ENCODE measurements at places on chromosomes 16 and 17.

DNA sequence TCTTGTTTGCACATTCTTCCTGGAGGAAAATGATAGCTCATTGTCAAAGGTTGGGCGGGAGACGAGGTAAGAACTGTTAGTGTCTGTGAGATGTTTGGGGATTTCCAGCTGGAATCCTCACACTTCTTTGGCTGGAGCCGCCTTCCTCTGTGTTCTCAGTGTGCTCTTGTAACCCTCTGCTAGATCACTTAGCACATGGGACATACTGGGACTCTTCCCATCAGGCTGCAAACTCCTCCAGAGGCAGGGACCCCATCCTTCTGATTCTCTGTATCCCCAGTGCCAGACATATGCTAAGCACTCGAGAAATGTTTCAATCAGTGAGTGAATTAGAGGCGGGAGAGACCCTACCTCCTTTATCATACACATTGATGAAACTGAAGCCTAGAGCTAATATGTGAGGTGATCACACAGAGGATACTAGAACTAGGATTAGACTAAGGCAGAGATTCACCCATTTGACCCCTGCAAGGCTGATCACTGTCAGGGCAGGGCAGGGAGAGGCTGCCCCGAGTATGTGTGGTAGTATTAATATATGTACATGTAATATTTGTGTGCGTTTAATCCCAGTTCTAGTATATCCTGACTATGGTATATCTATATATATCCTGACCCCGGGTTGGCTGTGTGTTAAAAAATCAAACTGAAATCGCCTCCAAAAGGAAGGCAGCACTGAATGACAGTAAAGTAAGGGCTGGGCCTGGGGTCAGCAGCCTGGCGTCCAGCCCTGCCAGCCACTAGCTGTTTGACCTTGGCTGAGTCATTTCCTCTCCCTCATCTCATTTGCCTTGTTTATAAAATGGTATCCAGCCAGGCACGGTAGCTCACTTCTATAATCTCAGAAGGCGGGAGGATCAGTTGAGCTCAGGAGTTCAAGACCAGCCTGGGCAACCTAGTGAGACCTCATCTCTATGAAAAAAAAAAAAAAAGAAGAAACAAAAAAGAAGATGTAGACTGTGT, 75.5 kb upstream of the TBX2 start:
- DNase-seq, result no peak

GRCh38 chr17:4585638-4585994, 1.3 kb downstream of the SMTNL2 start:
- no peak for DNase-seq

- no peak for DNase-seq
Observed at GRCh38 chr16:18804540-18804939, 3.2 kb upstream of the ARL6IP1 start.

- DNase-seq, result no peak
Observed at GRCh38 chr16:85657996-85658395, 30.8 kb downstream of the GINS2 start.

DNA sequence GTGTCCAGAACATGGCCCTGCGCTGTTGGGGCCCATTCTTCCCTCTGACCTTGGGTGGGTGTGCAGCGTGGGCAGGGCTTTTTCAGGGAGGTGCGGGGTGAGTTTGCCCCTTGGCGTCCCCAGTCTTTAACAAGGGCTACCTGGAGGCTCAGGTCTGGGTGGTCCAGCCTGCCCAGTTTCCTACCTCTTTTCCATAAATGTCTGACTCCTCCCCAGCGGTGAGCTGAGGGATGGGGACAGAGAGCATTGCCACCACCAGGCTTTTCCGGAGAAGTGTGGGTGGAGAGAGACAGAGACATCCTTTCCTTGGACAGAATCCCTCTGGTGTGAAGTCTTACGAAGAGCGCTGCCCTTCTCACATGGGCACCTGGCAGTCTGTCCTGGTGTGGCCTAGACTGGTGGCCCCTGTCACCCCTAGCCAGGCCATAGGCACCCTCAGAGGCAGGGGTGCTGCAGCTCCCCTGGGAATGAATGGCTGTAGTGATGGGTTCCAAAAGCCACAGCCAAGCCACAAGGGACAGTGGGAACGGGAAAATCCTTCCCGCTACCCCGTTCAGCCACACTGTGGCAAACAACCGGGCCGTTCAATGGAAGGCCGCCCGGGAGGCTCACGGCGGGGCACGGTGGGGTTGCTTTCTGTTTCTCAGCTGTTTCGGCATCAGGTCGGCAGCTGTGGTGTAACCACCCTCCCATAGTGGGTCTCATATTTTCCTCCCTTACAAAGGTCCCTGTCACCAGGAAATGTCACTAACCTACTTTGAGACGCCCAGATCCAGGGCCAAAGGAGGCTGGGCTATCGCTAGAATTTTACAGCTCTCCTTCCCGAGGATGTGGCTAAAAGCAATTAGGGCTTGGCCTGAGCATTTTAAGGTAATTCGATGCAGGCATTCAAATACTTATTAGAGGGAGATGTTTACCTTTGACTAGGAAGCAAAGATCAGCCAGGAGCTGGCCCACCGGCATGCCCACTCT, 61.9 kb upstream of the GSE1 start:
- no peak for DNase-seq

DNA sequence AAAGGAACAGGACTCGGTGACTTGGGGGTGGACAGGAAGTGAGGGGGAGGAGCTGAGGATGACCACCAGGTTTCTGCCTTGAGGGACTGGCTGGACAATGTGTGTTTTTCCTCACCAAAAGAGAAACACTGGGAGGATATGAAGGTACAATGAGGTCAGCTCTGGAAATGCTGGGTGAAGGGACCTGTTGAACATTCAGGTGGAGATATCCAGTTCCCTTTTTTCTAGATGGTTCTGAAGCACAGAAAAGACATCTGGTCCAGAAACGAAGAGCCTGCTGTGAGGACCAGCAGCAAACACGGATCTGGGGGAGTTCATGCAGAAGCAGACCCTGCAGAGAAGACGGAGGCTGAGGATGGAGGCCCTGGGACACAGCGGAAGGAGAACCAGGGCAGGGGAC, 17.5 kb downstream of the ARHGAP17 start:
- DNase-seq, result no peak

DNA sequence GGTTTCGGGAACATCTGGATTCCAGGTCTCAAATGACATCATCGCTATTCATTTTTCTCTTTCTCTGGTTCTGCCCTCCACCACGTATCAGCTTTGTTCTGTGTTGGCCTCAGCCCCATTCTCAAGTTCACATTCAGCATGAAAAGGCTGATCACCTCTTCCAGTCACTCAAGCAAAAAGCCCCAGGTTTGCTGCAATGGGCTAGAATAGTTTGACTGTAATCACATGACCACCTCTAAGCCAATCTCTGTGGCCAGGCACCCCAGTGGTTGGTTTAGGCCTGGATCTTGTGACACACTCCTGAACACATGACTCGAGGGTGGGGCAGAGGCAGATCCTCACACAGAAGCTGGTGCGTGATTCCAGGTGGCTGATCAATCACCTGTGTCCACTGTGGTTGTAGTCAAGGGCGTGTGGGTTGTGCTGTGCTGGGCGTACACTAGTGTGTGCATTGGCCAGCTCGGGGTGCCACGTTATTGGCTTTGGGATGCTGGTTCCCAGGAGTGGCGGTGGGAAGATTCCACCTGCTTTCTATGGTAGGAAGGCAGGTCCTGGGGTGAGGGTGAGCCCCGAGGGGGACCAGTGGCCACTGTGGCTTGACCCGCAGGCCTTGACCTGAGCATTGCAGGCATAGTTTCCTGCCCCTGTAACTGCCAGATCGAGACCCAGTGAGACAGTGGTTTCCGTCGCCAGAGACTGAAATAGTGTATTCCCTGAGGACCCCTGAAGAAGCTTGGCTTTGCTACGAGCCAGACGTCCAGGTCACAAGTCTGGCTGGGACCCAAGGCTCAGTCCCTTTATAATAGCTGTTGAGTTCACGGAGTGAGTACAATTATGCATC, 12.0 kb downstream of the EEF2K start:
- DNase-seq, result no peak

GRCh38 chr17:41773190-41773588, 13.3 kb downstream of the JUP start:
- DNase-seq, result no peak

GRCh38 chr17:77555741-77556291, 402.7 kb upstream of the TNRC6C start:
- DNase-seq, result no peak

DNA sequence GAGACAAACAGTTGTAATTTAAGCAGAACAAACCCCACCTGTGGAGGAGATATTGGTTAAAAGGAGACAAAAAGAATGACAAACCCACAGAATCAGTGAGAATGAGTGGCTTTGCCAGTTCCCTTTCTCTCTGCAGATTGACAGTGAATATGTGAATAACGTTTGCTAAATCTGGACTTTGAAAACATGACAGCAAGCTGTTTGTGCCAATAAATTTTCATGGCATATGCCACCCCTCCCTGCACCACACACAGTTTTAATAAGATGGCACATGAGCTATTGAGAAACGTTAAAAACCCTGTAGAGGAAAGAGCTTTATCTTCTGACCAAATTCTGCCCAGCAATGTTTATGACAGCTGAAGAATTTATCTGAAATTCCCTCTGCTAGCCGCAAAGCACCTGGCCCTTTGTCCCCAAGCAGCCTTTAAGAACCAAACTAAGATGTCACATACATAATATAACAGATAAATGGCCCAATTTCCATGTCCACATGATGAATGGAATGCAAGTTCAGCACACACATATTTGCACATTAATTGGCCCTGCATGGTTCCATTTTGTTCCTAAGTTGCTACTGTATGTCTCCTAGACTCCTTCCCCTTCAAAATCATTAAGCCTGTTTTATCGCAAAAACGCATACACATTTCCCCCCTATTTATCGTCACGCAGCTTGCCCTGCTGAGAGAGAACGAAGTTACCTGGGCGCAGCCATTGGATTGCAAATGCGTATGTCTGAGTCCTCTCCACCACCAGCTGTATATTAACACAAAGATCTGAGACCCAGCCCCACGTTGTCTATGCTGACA, 773.5 kb upstream of the EEF2KMT start:
- no peak for DNase-seq

DNA sequence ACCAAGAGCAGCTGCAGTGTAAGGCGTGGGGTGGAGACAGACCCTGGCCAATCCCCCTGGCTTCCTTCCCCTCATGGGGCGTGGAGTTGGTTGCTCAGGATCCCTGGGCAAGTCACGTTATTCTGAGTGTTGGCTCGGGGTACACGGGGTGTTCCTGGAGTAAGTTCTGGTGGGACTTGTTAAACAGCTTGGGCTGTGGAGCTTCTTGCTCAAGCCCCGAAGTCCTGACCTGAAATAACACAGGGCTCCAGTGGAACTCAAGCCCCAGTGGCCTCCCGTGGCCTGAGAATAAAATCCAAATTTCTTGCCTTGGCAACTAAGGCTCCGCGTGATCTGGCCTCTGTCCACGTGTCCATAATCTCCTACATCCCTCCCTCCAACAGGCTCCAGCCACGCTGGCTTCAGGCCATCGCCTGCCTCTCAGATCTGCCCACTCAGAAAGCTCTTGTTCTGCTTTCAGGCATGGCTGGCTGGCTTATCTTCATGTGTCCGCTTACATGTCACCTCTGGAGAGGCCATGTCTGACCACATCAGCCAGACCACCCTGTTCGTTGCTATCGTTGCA, 49.3 kb upstream of the BCO1 start:
- DNase-seq, result peak; percentile 77

DNA sequence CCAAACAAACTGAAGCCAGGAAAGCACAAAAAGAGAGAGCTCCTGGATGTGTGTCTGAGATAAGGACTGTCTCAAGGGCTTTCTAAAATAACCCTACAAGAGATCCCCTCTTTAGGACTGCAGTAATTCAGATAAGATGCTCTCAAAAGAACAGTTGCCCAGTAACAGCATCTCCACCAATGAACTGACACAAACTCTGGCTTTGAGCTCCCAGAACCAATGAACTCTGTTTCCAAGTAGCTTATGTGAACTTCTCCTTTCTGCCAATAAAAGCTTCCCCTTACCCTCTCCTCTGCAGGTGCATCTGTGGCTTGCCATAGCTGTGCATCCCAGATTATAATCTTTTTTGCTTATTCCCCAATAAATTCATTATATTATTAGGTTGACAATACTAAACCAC, 421.5 kb downstream of the SLC39A11 start:
- DNase-seq, result no peak

- DNase-seq, result no peak
Observed at GRCh38 chr17:53630638-53631037, 192.1 kb upstream of the KIF2B start.

DNA sequence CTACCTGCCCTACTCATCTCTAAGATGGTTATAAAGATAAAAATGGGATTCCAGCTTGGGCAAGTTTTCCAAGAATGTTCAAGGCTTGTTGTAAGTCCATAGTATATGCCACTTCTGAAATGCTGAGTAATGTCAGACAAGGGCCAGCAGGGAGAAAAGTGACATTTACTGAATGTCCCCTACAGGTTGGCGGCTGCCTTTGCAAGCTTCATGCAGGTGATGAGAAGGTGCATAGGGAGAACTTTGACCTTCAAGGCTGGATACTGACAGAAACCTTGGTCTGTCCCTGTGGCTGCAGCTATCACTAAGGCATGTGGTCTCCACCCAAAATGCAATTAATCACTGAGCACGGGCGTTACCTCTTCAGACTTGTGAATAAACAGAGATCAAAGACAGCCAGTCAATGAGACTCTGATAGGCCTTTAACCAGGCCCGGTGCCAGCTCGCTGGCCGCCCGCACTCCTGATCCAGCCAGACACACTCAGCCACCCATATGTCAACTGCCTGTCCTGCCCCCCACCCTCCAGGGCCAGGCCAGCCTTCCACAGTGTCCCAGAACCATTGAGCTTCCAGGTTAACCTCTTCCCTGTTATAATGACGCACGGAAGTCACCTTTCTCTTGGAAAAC, 26.8 kb upstream of the AXIN2 start:
- no peak for DNase-seq

GRCh38 chr17:33076979-33077378, 85.3 kb downstream of the SPACA3 start:
- DNase-seq, result no peak

GRCh38 chr17:28612531-28612930, 1.5 kb downstream of the RSKR start:
- DNase-seq, result no peak

GRCh38 chr16:77840673-77841501, 52.5 kb downstream of the VAT1L start:
- no peak for DNase-seq
